ENCODE measurements at places on chromosomes 7 and 10. TPM values are rescaled to one million over a fixed set of nuclear protein-coding genes. Genes with fewer than 3 reads are reported as not detected.

Gene TMEM184A
- polyA plus RNA-seq: 0.38 TPM

DNA sequence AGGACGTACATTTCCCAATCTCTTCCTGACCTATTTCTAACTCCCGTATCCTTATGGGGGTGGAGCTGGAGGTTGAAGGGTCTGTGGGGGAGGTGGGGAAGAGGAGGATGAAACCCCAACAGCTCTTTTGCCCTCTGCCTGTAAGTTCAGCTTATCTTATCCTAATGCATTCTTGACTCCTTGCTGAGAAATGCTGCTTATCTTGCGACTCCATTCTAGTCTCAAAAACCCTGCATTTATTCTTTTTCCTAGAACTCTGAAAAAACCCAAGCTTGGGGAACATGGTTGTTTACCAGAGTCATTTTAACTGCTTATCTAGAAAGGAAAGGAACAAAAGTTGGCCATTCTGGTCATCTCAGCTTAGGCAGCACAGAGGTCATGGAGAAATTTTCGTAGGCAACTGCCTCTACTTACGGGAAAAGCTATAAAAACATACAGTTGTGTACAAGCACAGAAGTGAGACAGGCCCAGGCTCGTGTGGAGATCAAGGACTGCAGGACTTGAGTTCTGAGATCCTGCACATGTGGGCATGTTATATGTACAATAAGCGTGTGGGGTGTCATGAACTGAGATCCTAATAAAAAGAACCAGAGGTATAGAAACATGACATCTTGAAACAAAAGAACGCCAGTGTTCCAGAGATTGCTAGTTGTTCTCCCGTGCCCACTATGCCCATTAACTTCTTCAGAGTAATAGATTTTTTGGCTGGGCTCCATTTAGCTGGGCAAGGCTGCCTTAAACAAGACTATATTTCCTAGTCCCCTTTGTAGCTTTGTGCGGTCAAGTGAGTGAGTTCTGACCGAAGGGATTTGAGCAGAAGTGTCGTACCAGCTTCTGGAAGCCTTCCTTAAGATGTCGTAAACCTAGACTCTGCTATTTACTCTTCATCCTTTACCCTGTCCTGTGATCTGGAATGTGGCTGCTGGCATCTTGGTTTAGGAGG lies 9.6 kb downstream of the INMT start:
- no peak for DNase-seq

GRCh38 chr10:130244031-130244927 lies 108.1 kb downstream of the GLRX3 start:
- no peak for DNase-seq

- no peak for DNase-seq
Measured at GRCh38 chr10:8554574-8554973, 500.1 kb downstream of the GATA3 start.

Gene SRRT
- polyA plus RNA-seq: 37.4 TPM

Gene TLX1
- not detected for polyA plus RNA-seq

DNA sequence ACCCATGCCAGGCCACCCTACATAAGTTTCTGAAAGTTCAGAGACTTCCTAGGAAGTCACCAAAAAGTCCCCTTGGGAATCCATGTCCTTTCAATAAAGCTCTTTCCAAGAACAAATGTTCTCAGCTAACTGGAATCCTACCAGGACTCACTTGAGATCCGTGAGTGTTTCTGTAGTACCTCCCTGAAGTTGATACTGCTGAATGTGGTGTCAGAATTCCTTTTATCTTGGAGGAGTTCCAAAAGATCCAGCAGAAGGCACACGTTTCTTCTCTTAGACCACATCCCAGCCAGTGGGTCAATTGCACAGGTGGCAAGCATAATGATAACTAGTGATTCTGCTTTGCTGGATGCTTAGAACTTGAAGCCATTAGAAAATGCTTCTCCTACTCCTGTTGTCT lies 689.7 kb upstream of the IGFBP3 start:
- no peak for DNase-seq

- DNase-seq: no peak
Measured at GRCh38 chr7:149825567-149826343, 12.4 kb upstream of the ZNF862 start.

Gene UCMA
- polyA plus RNA-seq: not detected

Gene SPDYE8
- polyA plus RNA-seq: not detected

DNA sequence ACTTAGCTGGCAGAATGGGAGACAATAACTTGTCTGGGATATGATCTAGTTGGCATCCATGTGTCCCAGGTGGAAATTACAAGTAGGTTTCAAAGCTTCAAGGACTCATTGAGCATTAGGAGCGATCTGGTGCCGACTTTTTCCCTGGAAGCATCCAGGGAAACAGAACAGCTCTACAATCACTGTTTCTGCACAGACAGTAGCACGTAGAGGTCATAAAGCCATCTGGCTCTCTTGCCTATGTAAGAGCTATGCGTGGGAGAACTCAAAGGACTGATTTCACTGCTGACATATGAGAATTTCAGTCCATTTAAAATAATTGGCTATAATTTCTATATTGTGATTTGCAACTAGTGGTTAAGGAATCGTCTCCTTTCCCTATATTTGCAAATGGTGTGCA lies 791.7 kb downstream of the REEP3 start:
- DNase-seq: no peak

Gene CFAP46
- polyA plus RNA-seq: 2.0 TPM

Gene RASSF4
- 2.5 TPM for polyA plus RNA-seq

DNA sequence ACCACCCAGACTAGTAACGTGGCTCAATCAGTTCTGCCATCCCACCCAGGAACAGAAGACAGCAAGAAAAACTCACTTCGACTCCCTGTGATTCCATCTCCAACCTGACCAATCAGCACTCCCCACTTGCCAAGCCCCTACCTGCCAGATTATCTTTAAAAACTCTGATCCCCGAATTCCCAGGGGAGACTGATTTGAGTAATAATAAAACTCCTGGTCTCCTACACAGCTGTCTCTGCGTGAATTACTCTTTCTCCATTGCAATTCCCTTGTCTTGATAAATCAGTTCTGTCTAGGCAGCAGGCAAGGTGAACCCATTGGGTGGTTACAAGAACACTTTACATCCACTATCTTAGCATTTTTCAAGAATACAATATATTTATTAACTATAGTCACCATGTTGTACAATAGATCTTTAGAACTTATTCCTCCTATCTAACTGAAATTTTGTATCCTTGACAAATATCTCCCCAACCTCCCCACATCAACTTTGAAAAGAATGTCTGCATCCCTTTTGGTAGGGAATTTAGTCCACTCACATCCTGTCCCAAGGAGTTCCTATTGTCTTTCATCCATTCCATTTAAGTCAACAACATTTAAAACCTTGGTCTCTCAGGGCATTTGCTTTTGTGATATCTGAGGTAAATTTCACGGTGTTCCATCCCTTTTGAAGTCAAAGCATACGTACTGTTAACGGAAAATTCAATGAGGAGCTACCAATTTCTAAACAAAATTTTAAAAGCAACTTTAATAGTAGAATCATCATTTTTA lies 163.7 kb downstream of the MACC1 start:
- no peak for DNase-seq

DNA sequence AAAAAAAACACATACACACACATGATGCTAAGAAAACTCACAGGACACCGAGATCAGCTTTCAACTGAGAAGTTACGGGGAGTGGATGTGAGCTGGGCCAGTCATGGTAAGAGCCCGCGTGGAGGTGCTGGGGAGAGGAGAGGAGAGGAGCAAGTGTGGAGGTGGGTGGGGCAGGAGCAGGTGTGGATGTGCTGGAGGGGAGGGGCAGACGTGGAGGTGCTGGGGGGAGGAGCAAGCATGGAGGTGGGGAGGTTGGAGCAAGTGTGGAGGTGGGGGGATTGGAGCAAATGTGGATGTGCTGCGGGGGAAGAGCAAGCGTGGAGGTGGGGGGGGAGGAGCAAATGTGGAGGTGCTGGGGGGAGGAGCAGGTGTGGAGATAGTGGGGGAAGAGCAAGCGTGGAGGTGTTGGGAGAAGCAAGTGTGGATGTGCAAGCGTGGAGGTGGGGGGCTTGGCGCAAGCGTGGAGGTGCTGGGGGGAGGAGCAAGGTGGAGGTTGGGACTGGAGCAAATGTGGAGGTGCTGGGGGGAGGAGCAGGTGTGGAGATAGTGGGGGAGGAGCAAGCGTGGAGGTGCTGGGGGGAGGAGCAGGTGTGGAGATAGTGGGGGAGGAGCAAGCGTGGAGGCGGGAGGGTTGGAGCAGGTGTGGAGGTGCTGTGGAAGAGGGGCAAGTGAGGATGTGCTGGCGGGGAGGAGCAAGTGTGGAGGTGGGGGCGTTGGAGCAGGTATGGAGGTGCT lies 24.5 kb upstream of the NCAPG2 start:
- no peak for DNase-seq

Gene DOCK1
- 24.9 TPM for polyA plus RNA-seq

- no peak for DNase-seq
Measured at GRCh38 chr7:81692146-81692905, 77.5 kb downstream of the HGF start.

GRCh38 chr7:20141666-20142065 lies 75.5 kb downstream of the MACC1 start:
- no peak for DNase-seq

DNA sequence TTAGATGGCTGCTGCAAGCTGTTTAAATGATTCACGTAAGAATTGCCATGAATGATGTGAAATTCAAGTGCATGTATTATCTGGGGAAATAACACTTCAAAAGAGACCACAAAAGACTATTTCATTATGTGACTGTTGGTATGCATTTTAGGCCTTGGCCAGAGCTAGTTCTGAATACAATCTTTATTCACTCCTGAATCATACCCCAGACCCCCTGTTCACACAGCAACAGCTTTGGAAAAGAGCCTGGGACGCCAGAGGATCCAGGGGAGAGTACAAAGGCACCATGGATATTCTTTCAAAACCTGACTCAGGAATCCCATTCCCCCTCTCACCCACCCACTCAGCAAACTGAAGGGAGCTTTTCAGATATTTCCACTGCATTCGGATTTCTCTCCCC lies 377.1 kb upstream of the DPP6 start:
- DNase-seq: no peak

GRCh38 chr7:97971990-97972943 lies 17.7 kb downstream of the OCM2 start:
- DNase-seq: peak; percentile 8

Gene SYT15
- 2.3 TPM for polyA plus RNA-seq

DNA sequence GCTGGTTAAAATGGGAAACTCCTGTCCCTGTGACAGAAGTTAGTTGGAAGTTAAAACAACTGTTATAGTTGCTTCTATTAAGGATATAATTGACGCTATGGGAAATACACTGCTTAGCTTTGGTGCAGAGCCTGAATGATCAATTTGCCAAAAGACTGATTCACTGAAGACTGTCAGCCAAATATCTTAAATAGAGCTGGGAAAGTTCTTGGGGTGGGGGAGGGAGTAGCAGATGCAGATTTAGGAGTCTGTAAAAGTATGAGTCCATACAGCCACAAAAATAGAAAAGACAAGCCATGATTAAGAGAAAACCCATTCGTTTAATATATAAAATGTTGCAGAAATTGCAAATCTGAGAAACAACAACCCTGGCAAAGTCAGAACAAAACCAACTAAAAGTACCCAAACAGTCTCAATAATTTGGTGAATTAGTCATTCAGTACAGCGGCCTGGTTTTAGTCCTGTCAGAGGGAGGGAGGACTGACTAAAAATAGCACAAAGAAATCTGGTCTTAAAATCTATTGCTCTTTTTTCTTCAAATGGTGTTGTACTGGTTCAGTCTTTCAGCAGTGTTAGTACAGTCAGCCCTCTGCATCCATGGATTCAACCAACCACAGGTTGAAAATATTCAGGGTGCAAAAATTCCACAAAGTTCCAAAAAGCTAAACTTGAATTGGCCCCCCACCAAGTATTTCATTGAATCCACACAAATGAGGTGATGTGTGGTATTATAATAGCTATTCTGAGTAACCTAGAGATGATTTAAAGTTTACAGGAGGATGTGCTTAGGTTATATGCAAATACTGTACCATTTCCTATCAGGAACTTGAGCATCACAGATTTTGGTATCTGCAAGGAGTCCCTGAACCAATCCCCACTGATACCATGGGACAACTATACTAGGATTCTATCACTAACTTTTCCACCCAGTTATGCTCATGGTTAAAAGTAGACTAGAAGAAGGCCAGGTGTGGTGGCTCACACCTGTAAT lies 30.0 kb downstream of the STK17A start:
- peak; percentile 38 for DNase-seq

Gene GHRHR
- polyA plus RNA-seq: not detected

Gene SCIN
- 0.17 TPM for polyA plus RNA-seq

DNA sequence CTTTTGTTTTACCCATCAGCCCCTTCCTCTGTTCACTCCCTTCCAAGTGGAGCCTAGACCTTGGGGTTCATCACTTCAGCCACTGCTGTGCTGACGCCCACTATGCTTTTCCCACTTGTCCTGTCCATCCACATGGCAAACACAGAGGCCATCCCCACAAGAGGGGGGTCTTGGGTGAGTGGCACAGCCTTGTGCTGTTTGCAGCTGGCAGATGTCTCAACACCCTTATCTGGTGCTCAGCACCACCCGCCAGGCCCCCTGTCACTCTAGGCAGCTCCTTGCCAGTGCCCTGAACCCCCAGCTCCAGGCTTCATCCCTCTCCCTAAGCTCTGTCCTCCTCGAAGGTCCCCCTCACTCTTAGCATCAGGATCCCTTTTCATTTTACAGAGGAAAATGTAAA lies 13.1 kb downstream of the BLVRA start:
- DNase-seq: no peak

Gene CPN1
- not detected for polyA plus RNA-seq

DNA sequence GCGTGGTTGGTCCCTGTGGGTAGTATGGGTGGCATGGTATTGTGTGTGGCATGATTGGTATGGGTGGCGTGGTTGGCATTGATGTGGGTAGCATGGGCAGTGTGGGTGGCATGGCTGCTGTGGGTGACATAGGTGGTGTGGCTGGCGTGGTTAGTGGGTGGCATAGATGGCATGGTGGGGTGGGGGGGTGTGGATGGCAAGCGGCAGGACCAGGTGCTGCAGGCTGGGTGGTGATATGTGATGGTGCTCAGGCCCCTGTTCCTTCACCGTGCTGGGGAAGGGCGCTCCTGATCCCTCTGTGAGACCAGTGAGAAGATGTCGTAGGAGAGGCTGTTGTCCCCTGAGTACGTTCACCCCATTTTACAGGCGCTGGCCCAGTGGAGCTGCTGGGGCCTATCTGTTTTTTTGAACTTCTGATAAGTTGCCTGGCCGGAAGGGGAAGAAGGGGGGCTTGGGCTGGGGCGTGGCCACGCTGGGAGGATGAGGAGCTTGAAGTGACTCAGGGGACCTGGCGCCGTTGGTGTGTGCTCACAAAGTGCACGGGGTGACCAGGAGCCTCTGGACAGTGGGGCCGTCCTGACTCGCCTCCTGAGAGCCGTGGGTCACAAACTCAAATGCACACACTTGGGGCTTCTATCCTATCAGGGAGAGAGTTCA lies 17.5 kb downstream of the INPP5A start:
- DNase-seq: no peak

DNA sequence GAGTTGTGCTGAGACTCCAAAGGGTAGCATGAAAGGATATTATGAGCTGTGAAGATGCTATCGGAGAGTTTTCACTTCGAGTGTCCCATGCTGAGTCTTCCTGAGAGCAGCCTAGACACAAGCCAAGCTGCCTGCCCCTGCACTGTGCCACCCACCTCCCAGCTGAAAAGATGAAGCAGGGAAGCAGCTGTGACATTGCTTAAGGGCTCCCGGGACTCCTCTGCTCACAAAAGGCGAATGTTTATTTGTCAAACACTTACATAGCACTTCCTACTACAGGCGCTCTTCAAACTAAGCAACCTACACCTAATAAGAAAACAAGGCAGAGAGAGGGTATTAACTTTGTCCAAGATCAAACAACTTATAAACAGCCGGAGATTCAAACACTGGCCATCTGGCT lies 95.6 kb downstream of the OSBPL3 start:
- no peak for DNase-seq

Measured in BJ (cell line).